Stimulated activated naive B cell treated with anti-CD40 and anti-IgM and Interleukin-4, amounts not matched to agents 10 μg/mL and 1 μg/mL and 100 μg/mL, for 72 hours (primary cell): ENCODE measurements at places on chromosomes 2 and 18.

- no peak for DNase-seq
These were observed 58.7 kb downstream of the FASTKD2 start for GRCh38 chr2:206824087-206824618.

GRCh38 chr18:32300914-32301313 is 111.1 kb downstream of the MEP1B start:
- DNase-seq, result no peak

DNA sequence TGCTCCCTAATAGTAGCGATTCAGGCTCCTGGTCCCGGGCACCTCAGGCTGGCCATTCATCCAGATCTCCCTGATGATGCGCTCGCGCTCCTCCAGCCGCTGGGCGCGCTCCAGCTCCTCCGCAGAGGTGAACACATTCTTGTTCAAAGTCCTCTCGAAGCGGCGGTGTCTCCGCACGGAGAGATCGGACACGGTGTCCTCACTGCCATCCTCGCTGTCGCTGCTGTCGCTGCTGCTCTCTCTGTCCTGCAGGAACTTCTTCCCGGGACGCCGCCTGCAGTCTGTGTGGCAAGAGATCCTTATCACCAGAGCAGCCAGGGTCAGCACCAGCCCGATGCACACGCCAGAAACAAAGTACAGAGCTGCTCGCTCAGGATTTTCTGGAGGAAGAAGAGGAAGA is 67.5 kb downstream of the EVA1A start:
- DNase-seq, result no peak

DNA sequence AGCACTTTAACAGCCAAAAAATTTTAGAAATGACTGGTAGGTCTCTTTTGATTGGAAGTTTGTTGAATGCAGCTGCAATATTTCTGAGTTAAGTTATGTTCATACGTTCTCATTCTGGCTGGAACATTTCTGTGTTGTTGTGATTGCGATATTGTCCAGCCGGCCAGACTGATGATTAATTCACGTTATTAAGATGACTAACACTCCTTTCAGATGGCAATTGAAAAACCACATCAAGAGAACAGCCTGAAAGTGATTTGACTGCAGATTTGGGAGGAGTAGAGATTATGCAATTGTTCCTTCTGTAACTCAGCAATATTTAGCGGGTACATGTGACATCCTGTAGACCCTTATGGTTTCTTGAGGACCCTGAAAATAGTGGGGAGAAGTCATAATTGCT is 133.7 kb downstream of the FBXO15 start:
- no peak for DNase-seq

GRCh38 chr2:53058526-53058925 is 709.1 kb upstream of the CHAC2 start:
- no peak for DNase-seq

GRCh38 chr2:158317642-158318041 is 138.9 kb downstream of the CCDC148 start:
- DNase-seq, result no peak

DNA sequence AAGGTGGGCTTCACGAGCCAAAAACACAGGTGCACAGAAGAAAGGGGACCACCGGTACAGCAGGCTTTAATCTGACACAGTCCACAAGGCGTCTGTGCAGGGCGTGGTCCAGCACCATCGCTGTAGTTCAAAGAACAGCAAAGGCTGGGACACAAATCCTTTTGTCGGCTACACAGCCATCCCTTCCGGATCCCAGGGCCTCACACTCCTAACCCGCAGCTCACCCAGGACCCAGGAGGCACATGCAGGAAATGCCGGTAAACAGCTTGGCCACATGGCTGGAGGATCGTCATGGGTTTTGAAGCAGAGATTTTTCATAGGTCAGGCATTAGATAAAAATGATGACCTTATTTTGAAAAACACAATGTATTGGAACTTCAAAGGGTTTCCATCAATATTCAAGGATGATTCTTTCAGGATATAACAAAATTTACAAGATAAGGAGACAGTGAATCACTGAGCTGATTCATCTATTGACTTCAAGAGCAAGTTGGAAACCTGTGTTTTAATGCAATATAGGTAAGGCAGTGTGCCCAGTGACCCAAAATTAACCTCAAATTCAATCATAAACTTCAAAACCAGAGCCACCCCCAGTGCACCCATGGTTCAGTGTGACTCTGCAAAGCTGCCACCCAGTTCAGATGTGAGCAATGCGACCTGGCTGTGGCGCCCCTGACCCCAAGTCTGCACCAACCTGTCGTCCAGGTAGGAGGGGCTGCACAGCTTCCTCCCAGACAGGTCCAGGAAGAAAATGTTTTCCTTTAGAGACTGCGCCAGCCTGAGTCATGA is 74.4 kb downstream of the TMEM18 start:
- DNase-seq, result no peak

- peak; percentile 20 for DNase-seq
These were observed at the start of gene IL1R2 for GRCh38 chr2:101991721-101992145. IL1R2 (plus strand) TSS chr2:101991960; CDS start chr2:102008576, 16,616 bp downstream.

GRCh38 chr18:42514512-42514911 is 559.5 kb downstream of the PIK3C3 start:
- no peak for DNase-seq

- DNase-seq, result no peak
These were observed 557.6 kb downstream of the CBLN2 start for GRCh38 chr18:71986351-71987050.

- no peak for DNase-seq
These were observed 78.2 kb downstream of the KCTD1 start for GRCh38 chr18:26470011-26470637.

DNA sequence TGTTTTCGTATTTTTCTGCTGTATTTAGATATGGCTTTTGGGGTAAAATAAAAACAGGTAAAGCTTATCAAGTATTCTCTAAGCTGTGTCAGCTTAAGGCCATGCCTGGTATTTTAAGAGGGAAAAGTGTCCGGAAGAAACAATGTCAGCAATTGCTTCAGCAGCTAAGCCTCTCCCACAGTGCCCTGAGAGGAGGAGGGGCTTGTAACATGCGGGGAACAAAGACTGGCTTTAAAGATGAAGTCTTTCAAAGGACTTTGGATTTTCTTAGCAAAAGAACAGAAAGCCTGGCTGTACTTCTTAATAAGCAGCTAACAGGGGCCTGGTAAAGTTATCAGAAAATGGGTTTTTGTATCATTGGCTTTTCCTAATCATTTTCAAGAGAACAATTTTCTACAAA is 102.8 kb downstream of the PXDN start:
- no peak for DNase-seq

DNA sequence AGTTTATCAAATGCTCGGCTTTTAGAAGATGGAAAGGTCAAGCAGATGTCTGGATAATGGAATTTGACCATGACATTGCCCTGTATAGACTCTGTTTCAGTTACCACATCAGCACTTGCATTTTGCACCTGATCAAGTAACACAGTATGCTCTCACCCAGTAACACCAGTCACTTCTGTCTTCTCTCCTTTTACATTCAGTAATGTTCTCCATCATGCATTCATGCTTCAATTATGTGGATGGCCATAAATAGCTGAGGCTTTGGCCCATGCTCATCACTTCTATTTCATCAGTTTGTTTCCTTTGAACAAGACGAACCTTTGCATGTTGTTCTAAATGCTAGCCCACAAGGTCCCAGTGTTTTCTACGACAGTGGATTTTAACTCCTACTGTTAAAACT is 322.9 kb upstream of the ACVR2A start:
- DNase-seq, result no peak
